Stimulated activated CD4-positive, alpha-beta T cell treated with anti-CD3 and anti-CD28 coated beads, Interleukin-1b, Interleukin-23, amount 100 ng/mL, for 1 hour (primary cell): ENCODE measurements at places on chromosomes 7 and 10.

- DNase-seq, result no peak
These were observed 6.2 kb upstream of the MSMB start for GRCh38 chr10:46052057-46052790.

- DNase-seq, result no peak
These were observed 408.2 kb upstream of the ADARB2 start for GRCh38 chr10:2145491-2145890.

DNA sequence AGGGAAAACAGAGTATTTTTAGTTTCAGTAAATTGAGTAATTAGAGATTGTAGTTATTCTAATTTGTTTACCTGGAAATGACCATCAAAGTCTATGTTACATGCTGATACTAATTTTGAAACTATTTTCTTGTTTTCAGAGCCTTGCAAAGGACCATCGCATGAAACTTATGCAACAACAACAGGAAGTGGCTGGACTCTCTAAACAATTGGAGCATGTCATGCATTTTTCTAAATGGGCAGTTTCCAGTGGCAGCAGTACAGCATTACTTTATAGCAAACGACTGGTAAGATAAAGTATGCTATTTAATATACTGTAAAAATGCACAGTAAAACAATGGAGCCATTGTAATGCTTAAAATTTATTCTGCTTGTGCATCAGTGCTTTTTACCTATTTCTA is 78.5 kb downstream of the TRIM24 start:
- no peak for DNase-seq

GRCh38 chr10:72275351-72276012 is 1.8 kb downstream of the DDIT4 start:
- no peak for DNase-seq

- DNase-seq, result no peak
These were observed 245.2 kb downstream of the BUB3 start for GRCh38 chr10:123399276-123399839.

GRCh38 chr10:117417196-117417595 is 42.0 kb upstream of the PDZD8 start:
- DNase-seq, result no peak

DNA sequence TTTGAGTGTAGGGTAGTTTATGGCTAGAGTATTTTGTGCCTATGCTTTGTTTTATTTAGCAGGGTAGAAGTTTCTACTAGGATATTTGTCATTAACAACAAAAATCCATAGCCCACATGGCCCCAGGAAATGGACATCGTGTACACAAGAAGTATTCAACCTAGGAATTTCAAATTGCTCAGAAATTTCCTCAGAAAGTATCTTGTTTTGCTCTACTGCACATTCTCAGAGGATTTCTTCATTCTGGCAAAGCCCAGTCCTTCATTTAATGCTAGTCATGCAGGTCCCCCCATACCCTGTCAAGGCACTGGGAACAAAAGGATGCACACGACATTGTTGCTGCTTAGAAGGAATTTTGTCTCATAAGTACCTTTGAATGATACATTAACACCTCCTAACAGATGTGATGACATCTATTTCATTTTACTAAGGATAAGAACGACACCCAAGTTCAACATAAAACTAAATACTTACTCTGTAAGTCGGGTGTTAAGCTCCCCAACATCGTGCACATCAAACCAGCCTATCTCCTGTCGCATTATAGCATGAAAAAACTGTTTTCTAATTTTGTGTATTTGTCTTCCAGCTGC is 34.3 kb downstream of the ABCB1 start:
- no peak for DNase-seq

- DNase-seq, result peak; percentile 53
These were observed 21.7 kb downstream of the AMZ1 start for GRCh38 chr7:2709553-2710285.

DNA sequence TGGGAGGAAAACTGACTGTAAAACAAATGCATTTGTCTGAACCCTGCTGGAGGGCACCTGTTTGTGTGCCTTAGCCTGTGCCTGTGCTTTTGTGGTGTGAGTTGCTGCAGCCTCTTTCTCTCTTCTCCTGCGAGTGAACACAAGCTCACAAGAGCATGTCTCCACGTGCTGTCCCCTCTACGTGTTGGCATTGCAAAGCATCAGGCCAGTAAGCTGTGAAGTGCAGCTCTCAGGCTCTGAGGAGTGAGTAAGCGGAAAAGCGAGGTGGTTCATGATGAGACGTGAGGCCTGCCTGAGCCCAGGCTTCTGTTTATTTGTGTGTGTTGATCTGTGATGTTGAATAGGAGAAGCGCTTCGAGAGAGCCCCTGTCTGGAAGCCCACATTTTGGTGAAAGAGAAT is 85.6 kb upstream of the PDCD4 start:
- no peak for DNase-seq

- DNase-seq, result no peak
These were observed 75.9 kb downstream of the LMBR1 start for GRCh38 chr7:156816943-156817572.

DNA sequence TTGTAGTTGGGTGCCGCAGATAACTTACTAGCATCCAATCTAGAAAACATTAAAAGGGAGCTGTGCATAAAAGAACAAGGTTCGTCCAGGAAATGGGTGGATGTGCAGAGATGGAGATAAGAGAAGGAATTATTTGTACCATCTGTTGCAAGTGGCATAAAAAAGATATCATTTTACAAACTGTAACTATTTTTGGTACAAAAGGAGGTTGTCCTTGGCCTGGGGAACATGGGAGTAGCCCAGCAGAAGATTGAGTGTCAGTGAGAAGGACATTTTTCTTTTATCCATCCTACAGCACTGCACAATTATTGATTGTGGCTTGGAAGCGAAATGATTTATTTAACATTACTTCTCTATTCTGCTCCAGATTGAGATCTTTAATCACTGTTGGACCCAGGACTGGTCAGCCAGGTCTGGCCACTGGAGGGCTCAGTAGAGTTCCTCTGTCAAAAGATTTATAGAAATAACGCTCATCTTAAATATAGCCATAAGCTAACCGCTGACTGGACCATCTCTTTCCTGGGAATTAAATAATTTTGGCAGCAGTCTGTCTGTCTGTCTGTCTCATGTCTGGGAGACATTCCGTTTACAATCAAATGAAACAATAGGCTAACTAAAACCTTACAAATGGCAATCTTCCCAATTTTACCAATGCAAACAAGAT is 254.1 kb downstream of the KIAA1217 start:
- DNase-seq, result no peak

- no peak for DNase-seq
These were observed 550 bp upstream of the PLAU start for GRCh38 chr10:73910401-73910763.

- no peak for DNase-seq
These were observed 183.4 kb downstream of the WNT2 start for GRCh38 chr7:117139397-117139984.

DNA sequence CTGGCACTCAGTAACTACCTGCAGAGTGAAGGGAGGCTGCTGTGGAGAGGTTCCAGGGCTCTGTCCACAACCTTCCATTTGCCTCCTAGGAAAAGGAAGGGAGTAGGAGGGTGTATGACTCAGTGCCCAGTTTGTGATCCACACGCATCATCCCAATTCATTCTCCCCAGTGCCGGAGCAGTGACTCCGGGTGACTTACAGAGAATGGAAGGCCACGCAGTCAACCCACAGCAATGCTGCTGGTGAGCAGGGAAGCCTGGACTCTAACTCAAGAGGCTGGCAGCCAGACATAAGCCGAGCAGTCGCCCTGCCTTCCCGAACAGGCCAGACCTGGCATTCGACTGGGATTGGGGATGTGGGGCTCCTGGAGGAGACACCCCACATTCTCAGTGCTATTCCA is 139.9 kb downstream of the SH3PXD2A start:
- no peak for DNase-seq

DNA sequence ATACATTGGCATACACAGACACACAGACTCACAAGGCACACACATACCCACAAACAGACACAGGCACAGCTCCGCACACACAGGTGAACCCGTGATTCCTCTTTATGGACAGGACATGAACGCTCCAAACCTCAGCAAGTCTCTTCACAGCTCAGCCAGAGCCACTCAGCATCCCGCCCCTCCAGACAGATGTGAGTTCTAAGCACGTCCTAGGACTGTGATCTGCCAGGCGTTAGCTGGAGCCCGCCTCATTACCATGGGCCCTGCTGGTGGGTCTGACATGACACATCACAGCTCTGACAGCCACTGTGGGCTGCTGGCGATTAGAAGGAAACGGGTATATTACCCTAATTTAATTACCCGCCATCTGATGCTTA is 176.7 kb upstream of the PPP2R2D start:
- DNase-seq, result no peak

DNA sequence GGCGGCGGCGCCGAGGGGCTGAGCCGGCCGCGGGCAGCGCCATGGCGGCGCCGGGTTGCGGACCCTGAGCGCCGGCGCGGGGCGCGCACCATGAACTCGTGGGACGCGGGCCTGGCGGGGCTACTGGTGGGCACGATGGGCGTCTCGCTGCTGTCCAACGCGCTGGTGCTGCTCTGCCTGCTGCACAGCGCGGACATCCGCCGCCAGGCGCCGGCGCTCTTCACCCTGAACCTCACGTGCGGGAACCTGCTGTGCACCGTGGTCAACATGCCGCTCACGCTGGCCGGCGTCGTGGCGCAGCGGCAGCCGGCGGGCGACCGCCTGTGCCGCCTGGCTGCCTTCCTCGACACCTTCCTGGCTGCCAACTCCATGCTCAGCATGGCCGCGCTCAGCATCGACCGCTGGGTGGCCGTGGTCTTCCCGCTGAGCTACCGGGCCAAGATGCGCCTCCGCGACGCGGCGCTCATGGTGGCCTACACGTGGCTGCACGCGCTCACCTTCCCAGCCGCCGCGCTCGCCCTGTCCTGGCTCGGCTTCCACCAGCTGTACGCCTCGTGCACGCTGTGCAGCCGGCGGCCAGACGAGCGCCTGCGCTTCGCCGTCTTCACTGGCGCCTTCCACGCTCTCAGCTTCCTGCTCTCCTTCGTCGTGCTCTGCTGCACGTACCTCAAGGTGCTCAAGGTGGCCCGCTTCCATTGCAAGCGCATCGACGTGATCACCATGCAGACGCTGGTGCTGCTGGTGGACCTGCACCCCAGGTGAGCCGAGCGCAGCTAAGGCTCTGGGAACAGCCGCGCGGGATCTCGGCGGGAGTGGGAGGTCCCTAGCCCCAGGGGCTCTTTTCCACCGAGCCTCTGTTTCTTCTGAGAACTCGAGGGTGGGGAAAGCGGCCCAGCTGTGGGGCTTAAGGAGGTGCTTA is at the start of gene GPR26:
Gene GPR26, plus strand, starts transcription at position 38 of the 919 bp plus-strand sequence. Its CDS starts 53 bp downstream, at position 91.
- DNase-seq, result no peak

- no peak for DNase-seq
These were observed 276.9 kb upstream of the KLF14 start for GRCh38 chr7:131010717-131011431.

- no peak for DNase-seq
These were observed 56.6 kb downstream of the TWIST1 start for GRCh38 chr7:19060761-19061259.

GRCh38 chr10:6535156-6535764 is 44.8 kb downstream of the PRKCQ start:
- DNase-seq, result no peak

- no peak for DNase-seq
These were observed 66.5 kb downstream of the DIP2C start for GRCh38 chr10:623014-623413.

GRCh38 chr7:65250697-65251395 is 122.8 kb upstream of the ZNF92 start:
- DNase-seq, result no peak

- DNase-seq, result no peak
These were observed 162.7 kb downstream of the DIP2C start for GRCh38 chr10:526651-527312.

DNA sequence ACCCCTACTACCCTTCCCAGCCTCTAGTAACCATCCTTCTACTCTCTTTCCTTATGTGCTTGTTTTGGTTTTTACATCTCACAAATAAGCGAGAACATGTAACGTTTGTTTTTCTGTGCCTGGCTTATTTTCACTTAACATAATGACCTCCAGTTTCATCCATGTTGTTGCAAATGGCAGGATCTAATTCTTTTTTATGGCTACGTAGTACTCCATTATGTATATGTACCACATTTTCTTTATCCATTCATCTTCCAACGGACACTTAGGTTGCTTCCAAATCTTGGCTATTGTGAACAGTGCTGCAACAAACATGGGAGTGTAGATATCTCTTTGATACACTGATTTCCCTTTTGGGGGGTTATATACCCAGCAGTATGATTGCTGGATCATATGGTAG is 33.6 kb upstream of the SLC26A4 start:
- DNase-seq, result no peak

DNA sequence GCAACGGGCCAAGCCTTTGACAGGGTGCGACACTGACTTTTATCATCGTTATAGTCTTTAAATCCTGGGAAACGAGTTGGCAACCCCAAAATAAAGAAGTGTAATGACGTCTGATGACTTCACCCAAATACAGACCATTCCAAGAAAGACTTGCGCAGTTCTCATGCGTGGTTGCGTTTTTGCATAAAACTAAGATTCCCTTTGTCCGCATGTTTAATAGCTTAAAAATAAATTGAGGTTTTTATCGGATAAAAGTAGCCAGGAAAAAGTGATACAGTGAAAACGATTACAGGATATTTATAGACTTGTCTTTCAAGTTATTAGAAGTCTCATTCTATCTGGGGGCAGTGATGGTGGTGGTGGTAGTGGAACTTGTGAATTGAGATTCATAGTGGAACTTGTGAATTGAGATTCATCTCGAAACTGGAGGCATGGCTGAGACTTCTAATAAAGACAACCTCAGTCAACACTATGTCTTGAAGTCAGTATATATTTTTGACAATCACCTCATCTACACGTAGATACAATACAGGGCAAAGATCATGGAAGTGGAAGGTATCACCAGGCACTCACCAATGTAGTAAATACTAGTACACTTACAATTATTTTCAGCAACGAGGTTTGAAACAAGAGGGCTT is 1.2 kb upstream of the NAMPT start:
- no peak for DNase-seq

GRCh38 chr7:120833546-120833945 is 24.4 kb downstream of the TSPAN12 start:
- no peak for DNase-seq

GRCh38 chr7:36910401-36910800 is 186.1 kb upstream of the AOAH start:
- no peak for DNase-seq

GRCh38 chr10:62852961-62853702 is 37.0 kb upstream of the EGR2 start:
- DNase-seq, result no peak
